NCI-H226 (cell line): ENCODE measurements at places on chromosomes 12 and 14.

- no peak for DNase-seq
Measured at GRCh38 chr12:19148860-19149259, 19.3 kb downstream of the PLEKHA5 start.

- no peak for DNase-seq
Measured at GRCh38 chr12:52007158-52007921, 594 bp downstream of the TAMALIN start.

DNA sequence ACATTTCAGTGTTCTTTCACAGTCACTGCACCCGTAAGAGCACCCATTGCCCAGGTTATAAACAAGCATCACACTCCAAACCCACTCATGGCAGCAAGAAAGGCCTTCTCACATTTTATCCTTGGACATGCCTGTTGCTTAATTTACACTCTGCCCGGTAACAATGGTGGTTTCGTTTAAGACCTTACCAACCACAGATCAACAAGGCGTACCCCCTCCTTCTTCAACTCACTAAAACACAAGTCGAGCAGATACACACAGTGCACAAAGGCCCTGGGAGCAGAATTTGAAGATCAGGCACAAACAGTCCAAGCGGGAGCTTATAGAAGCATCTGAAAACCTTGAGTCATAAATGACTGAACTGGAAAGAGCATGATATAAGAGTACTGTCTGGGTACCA is 98.1 kb downstream of the GALC start:
- no peak for DNase-seq

DNA sequence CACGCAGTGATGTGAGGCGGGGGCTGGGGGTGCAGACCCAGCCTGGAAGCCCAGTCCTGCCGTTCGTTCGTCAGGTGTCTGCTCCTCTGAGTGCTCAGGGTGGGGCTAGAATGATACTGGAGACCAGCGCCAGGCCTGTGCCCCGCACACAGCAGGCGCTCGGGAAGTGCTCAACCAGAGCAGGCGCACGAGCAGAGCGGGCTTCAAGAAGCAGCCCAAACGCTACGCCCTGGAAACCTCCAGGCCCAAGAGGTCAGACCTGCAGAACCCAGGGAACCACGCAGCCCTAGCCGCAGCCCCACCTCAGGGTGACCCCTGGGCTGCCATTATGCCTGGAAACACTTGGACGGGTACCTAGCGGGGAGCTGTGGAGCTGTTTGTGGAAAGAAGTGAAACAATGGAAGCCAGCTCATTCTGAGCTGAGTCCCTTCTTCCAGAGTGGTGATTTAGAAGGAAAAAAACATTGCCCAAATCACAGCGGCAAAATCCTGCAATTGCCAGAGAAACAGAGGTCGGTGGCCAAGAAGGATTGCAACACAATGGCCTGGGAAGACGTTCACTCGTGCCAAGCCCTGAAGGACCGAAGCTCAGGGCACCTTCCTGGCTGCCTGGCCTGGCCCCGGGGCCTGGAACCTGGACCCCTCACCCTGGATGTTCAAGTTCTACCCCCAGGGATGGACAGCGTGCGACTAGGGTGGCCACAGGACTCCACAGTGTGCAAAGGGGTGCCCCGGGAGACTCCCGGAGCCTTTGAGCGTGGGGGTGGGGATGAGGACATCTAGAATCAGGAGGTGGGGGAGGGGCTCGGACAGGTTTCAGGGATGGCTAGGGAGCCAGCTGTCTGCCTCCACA is 40.4 kb upstream of the DIO3 start:
- DNase-seq, result no peak

DNA sequence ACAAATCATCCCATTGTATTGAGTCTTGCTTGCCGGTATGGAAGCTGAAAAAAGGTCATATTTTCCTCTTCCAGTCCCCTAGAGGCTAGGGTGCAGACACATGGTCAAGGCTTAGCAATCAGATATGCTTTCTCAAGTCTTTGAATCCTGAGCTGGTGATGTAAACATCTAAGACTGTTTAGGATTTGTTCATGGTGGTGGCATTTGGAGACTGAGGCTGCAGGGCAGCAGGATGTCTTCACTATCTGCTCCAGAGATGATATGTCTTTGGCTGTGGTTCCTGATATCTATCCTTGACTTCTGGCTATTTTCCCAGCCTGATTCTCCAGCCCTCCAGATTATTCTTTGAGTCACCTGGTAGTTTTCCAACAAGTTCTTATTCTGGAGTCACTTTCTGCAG is 50.5 kb upstream of the DACT1 start:
- DNase-seq, result peak; percentile 88

- DNase-seq, result no peak
Measured at GRCh38 chr14:102473559-102473958, 36.0 kb downstream of the ANKRD9 start.

- no peak for DNase-seq
Measured at GRCh38 chr12:107035733-107036132, 48.8 kb upstream of the MTERF2 start.

DNA sequence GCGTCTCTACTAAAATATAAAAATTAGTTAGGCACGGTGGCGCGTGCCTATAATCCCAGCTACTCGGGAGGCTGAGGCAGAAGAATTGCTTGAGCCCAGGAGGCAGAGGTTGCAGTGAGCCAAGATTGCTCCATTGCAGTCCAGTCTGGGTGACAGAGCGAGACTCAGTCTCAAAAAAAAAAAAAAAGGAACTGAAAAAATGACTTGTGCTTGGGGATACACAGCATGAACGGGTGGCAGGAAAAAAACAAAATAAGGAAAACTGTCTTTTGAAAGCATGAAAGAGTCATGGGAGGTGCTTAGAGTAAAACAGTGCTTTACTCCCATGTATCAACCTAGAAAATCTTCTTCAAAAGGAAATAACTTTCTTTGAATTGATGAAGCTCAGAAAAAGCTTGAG is 80.8 kb downstream of the TMTC1 start:
- DNase-seq, result no peak

DNA sequence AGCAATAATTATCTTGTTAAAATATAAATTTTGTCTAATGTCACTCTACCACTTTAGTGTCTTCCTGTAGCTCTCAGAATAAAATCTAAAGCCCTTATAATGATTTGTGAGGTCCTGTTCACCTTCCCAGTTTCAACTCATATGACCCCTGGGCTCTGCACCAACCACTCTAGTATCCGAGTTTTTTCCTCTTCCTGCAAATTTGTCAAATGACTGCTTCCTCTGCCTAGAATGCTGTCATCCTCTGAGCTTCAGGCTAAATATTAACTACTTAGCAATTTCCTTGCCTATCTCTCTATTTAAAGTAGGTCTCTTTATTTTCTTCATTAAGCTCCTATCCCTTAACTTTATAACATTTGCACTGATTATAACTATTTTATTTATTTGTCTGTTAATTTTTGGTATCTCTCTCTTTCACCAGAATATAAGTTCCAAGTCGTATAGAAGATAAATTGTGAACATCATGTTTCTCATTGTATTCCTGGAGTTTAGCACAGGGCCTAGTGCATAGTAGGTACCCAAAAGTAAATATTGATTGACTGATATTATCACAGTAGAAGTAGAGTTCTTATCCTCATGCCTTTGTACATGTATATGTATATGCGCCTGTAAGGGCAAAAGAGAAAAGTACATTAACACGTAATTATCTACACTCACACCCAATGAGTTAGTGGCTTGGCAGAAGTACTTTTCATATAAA is 196.0 kb downstream of the BCAT1 start:
- no peak for DNase-seq

- no peak for DNase-seq
Measured at GRCh38 chr12:49954863-49955830, 4.6 kb downstream of the AQP2 start.

GRCh38 chr12:46459111-46459510 is 86.5 kb upstream of the SLC38A2 start:
- DNase-seq, result peak; percentile 77

- DNase-seq, result no peak
Measured at GRCh38 chr12:3496957-3497356, 6.0 kb downstream of the PRMT8 start.

DNA sequence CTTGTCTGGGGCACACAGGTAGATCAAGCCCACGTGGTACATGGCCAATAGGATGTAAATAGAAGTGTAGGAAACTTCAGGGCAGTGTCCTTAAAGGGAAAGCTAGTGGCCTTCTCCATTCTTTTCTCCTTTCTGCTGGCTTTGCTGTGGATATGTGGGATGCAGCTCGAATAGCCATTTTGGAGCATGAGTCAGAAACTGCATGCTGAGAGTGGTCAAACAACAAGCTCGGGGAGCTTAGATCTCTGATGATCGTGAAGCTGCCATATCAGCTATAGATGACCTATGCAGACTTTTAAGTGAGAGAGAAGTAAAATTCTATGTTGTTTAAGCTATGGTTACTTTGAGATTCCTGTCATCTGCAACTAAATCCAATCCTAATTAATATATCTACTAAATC is 241.3 kb upstream of the DAAM1 start:
- no peak for DNase-seq

DNA sequence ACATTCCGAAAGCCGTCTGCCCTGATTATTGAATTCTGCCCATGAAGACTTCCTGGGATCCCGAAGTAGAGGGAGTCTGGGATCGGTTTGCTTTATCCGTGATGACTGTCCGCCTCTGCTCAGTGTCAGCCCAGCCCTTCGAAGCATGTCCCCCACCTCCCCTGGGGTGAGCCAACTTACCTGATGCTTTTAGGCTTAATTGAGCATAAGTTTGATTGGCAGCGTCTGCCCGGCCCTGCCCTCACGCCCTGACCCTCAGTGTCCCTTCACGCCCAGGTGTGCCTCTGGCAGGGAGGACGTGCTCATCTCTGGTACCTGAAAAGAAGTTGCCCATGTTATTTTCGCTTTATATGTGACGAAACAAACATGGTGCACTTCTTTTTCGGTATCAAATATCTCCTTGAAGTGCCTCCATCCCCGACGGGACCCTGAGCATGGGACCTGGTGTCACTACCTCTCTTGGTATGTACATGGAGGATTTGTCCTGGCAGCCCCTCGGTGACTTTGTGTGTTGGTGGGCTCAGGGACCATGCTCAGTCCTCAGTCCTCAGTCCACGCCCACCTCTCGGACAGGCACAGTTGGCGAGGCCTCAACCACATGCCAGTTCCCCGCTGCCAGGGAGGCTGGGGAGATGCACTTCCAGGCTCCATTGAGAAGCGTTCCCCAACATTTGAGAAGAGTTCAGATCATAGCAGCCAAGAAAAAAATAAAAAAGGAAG is 130.1 kb upstream of the RTL1 start:
- DNase-seq, result no peak

DNA sequence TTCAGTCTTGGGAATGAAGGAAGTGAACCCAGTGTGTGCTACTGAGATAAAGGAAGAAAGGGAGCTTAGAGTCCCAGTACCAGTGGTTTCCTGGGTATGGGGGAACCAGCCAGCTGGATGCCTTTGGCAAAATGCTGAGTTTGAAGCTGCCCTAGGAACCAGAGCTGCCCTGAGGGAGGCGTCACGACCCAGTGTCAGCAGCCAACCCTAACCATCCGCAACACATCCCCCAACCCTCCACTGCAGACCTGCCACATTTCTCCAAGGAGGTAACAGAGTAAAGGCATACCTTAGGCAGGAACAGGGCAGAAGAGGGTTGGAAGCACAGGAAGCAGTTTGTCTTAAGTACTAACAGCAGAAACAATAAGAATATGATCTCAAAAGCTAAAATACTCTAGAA is 28.6 kb downstream of the PRDM4 start:
- no peak for DNase-seq

GRCh38 chr12:117101953-117102799 is 3.0 kb upstream of the TESC start:
- DNase-seq, result no peak

DNA sequence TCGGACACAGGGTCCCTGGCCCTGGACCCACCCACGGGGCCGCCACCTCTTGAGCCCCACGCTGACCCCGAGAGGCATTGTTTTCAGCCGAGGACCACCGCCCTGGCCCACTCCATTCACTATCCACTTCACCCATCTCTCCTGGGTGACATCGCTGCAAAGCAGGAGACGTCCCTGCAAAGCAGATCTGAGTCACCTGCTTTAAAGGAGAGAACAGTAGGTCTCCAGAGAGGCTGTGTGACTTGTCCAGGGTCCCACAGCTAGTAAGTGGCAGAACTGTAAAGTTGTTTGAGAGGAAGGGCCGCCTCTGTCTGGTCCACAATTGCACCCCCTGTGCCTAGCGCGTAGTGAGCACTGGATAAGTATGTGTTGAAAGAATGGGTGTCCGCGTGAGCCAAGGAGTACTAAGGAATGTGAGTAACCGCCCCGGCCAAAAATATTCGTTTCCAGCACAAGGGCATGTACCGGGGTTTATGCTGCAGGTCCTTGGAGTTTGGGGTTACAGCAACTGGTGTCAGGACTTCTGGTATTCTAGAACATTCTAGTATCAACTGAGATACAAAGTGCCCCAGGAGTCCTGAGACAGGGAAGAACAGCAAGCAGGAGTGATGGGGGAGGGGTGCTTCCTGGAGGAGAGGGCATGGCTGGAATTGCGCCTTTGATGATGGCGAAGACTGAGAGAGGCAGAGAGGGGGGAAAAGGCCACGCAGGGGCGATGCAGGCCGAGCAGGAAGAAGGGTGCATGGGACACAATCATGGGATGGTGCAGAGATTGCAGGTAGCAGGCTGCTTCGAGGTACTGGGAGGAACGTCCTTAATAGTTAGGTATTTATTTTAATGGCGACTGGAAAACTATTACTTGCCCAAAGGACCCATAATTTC is 91.1 kb downstream of the SCARB1 start:
- DNase-seq, result no peak

- no peak for DNase-seq
Measured at GRCh38 chr12:30092983-30093617, 309.4 kb upstream of the TMTC1 start.

GRCh38 chr12:56282579-56282978 is 15.8 kb downstream of the COQ10A start:
- DNase-seq, result no peak

- no peak for DNase-seq
Measured at GRCh38 chr12:41452838-41453407, 264.8 kb downstream of the PDZRN4 start.

- no peak for DNase-seq
Measured at GRCh38 chr14:90610346-90611040, 205.7 kb downstream of the TTC7B start.

GRCh38 chr12:57940915-57941164 is 527 bp upstream of the ATP23 start:
- no peak for DNase-seq

DNA sequence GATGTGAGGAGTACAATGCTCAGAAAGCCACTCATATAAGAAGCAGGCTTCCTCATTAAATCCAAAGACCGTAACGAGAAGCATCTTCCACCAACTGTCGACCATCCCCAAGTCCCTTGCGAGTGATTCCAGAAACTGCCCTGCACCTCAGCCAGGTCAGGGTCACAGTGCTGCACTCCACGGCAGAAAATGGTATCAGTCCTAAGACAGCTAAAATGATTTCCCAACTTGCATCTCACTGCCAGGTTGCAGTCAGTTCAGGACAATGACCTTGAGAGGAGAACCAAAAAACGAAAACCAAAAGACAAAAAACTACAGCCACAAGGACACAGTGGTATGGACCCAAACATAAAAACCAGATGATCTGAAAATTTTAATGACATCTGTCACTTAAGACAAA is 20.6 kb downstream of the SBNO1 start:
- no peak for DNase-seq

DNA sequence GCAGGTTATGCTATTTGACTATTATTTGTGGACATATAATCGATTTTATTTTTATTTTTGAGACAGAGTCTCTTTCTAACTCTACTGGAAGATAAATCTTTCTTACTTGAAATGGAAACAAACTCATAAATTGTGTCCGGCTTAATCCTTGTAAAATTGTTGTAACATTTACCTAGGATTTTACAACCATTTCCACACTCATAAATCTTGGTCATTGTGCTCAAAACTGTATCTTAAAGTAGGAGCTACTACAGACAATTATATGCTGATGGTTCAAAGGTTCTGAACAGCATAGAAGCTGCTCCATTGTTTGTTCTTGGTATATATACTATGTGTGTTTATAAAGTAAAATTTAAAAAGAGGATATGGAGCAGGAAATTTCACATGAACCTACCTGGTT is 4.6 kb upstream of the ARF6 start:
- no peak for DNase-seq
